Endothelial cell of umbilical vein (primary cell): ENCODE measurements at places on chromosomes 13 and 19. TPM values are rescaled to one million over a fixed set of nuclear protein-coding genes. Genes with fewer than 3 reads are reported as not detected.

The CDX2 gene
- total RNA-seq, result not detected in 2 replicates

The CEACAM21 gene
- total RNA-seq, result 1.7 and 2.7 TPM in 2 replicates

The FGF14 gene
- total RNA-seq, result not detected in 2 replicates

The CYP2B6 gene
- not detected in 2 replicates for total RNA-seq

The KIRREL2 gene
- total RNA-seq, result not detected in 2 replicates

The KDM4B gene
- total RNA-seq, result 30.8 and 37.2 TPM in 2 replicates

The FOXA3 gene
- total RNA-seq, result not detected in 2 replicates

The ZNF610 gene
- 0.97 and 1.1 TPM in 2 replicates for total RNA-seq

The FUT6 gene
- not detected in 2 replicates for total RNA-seq

The C19orf67 gene
- 0.55 TPM in 1 of 2 replicates, not detected in the other for total RNA-seq

The MEDAG gene
- 27.2 and 30.2 TPM in 2 replicates for total RNA-seq

The ADAMTS10 gene
- 17.4 and 18.9 TPM in 2 replicates for total RNA-seq

DNA sequence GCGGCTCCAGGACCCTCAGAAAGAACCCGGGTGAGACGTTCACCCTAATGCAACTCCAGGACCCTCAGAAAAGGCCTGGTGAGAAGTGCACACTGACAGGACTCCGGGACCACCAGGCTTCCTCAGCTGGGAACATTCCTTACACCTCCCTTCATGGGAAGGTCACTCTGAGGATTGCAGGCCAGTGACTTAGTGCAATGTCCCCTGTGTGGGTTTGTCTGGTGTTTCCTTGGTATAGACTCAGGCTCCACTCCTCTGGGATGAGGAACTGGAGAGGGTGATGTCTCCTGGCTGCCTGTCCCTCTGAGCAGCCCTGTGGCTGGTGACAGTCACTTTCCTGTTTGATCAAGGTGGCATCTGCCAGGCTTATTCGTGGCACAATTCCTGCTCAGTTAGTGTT is 49.7 kb downstream of the TEX29 start:
- no peak for DNase-seq

DNA sequence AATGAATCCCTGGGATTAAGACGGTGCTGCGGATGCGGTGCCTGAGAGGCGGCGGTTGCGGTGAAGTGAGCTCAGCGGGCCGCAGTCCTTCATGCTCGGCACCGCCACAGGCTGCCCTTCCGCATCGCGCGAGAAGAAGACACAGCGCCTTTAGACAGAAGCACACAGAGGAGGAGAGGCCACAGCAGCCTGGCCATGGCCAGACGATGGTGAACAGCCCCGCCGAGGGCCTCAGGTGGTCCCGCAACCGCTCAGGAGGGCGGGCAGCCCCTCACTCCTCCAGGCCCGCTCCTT is 459.2 kb downstream of the MYO16 start:
- DNase-seq, result no peak

DNA sequence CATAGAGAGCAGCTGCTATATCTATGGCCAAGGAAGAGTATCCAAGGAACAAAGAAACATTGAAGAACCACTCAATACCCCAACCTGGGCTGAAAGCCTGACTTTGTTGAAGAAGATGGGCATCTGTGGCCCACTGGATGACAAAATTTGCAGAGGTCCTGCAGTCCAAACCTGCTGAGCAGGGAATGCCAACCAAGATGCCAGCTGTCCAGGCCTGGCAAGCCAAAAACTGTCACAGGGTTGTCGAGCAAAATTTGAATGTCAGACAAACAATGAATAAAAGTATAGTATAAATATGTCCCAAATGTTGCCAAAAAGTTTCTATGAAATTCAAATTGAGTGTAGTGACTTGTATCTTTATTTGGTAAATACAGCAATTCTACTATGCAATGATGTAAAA is 1040.2 kb downstream of the PCDH9 start:
- DNase-seq, result no peak

GRCh38 chr13:90197722-90198121 is 1149.8 kb upstream of the MIR17HG start:
- no peak for DNase-seq

DNA sequence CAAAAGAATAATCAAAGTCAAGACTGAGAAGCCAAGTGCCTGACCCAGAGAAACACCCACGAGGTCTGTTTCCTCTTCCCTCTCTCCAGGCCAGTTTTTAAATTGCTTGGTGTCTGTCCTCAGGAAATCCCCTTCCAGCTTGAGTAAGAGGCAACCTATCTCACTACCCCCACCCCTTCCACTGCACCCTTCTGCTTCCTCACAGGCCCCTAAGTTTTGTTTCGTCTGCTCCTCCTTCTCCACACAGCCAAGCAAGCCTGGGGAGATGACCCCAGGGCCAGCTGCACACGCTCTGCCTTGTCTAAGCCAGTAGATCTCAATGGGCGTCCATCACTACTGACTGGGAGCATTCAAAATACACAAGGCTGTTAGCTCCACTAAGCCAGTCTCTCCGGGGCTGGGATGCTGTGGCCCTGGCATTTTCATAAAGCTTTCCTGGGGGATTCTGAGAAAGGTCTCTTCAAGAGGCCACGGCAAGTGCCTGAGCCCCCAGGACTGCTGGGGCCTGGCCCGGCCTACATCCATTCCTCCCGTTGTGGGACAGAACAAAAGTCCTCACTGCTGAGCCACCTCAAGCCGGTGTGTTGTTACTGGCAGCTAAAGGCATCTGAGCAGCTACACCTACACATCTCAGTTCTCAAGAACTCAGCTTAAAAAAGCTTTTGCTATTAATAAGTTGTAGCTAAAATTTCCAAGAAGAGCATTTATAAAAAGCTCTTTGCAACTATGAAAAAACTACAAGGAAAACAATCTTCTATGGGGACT is 14.9 kb upstream of the IL4I1 start:
- peak; percentile 41 for DNase-seq

DNA sequence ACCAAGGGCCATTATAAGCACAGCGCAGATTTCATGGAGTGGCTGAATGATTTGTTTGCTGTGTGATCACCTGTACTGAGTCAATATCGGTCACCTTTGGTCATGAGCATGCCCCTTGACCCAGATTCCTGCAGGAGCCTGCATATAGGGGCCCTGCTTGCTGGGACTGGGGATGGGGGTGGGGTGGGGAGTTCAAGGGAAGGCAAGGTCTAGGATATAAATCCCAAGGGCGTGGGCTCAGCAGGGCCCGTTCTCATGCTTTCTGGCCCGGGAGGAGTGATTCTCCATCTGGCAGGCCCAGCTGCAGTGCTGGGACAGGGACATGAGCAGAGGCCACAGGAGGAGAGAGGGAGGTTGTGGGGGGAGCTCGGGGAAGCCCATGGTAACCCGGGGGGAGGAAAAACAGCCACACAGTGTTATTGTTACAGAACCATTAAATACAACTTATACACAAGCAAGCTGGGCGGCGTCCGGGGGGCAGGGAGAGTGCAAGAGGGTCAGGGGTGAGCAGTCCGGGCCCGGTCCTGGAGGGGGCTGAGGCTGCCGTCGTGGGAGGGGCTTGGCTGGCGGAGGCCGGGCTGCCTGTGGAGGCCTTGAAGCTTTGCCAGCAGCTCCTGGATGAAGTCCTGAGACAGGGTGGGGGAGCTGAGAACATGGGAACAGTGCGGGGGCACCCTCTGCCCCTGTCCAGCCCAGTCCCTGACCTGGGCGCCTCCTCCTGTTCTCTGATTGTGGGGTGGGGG is 5.2 kb downstream of the PPP1R14A start:
- DNase-seq, result no peak

GRCh38 chr19:30512176-30513081 is 140.2 kb downstream of the ZNF536 start:
- no peak for DNase-seq

- no peak for DNase-seq
These were observed 524.1 kb upstream of the SLITRK5 start for GRCh38 chr13:87147076-87147475.

GRCh38 chr19:51615991-51616390 is 14.2 kb downstream of the SIGLEC5 start:
- no peak for DNase-seq

DNA sequence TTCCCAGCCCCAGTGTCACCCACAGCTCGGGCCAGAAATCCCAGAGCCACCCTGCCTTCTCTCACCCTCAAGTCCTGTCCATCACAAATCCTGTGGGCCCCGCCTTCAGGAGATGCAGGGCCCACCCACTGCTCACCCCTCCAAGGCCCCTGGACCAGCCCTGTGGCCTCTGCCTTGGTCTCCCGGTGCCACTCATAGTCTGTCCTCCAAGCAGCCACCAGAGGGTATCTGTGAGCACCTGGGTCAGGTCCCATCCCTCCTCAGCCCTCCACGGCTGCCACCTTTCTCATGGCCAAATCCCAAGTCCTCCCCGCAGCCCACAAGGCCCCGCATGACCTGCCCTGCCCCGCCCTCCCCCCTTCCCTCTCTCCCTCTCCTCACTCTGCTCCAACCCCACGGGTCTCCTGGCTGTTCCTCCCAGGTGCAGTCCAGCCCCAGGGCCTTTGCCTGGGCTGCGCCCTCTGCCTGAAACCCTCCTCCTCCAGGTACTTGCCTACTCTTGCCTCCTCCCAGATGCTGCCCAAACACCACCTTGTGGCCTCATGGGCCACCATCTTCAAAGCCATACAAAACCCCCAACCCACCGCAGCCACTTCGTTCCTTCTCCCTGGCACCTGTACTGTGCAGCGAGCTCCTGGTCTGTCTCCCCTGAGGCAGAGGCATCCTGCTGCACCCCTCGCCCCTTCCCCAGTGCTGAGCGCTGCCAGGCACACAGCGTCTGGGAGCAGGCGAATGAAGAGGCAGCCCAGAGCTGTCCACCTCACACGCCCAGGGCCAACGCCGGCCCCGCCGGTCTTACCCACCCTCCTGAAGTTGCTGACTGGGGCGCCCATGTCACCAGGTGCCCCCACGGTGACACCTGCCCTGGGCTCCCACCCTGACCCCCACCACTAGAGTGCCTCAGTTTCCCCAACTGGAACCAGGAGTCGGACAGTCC is 13.2 kb upstream of the UQCR11 start:
- no peak for DNase-seq

DNA sequence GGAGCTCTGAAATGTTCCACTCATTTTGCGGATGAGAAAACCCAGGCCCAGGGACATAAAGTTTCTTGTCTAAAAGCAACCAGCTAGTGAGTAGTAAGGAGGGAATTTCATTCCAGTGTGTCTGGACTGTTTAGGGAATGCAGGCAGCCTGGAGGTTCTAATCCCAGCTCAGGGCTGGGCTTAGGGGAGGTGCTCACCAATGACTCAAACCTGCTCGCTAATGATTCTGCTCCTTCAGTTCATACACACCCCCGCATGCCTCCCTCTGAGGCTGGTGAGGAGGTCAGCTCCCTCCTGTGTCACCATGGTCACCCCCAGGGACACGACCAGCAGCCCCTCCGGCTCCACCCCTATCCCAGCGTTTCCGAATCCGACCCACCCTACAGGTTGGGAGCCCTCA is 34.6 kb downstream of the CYP4F2 start:
- DNase-seq, result no peak

DNA sequence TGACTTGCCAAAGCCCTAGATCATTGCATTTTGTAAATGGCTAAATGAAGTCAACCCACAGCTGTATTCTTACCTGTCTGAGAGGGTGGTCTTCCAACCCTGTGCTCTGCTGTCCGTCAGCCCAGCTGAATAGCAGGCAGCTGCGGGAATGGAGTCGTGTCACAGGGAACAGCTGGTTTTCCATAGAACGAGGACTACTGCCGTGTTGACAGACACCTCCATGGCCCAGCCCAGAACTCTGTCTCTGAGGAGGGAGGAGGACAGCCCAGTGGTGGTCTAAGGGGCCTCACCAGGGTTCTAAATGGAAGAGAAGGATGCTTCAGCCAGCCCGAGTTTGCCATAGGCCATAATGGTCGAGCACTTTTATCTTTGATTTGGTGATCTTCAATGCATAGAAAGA is 110.7 kb downstream of the SLC7A1 start:
- DNase-seq, result no peak

- DNase-seq, result no peak
These were observed 109.1 kb downstream of the PCDH9 start for GRCh38 chr13:67120872-67121531.

DNA sequence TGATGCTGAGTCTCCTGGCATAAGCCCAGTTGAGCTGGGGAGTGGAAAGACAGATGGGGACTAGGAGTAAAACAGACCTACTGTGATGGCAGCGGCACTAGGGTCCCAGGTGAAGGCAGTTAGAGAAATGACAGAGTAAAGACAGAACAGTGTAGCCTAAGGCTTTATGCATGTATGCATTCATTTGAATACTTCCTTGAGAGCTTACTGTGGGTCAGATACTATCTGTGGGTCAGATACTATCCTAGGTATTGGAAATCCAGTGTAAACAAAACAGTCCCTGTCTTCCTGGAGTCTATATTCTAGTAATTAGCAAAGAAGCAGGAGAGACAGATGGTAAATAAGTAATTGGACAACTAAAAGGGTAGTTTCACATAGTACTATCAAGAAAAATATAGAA is 73.7 kb upstream of the LRCH1 start:
- no peak for DNase-seq

- DNase-seq, result no peak
These were observed 8.6 kb downstream of the CRLF1 start for GRCh38 chr19:18597809-18598660.

- peak; percentile 64 for DNase-seq
These were observed 28.8 kb downstream of the IPO5 start for GRCh38 chr13:97982286-97982685.

DNA sequence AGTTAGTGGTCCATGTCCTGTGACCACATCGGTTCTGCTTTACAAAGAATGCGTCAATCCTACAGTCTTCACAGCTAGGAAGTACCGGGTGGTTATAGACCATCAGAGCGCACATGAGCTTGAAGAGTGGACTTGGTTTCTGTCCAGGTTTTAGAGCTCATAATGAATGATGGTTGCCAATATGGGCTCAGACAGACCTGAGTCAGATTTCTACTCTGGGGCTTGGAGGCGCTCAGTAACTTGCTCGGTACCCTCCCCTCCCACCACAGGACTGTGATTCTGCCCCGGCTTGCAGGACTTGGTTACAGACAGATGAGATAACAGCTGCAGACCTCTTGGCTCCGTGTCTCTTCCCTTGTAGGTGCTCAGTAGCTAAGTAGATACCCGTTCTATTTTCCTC is 284.7 kb downstream of the TSHZ3 start:
- DNase-seq, result no peak

DNA sequence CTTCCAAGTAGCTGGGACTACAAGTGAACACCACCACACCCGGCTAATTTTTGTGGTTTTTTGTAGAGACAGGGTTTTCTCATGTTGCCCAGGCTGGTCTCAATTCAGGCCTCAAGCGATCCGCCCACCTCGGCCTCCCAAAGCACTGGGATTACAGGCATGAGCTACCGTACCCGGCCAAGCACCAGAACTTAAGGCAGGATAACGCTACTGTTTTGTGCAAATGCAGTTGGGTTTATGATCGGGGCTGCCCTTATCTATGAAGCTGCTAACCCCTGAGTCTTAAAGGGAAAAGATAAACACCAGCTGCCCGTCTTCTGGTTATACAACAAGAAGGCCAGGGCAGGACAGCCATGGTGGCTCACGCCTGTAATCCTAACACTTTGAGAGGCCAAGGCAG is 12.6 kb upstream of the TM6SF2 start:
- DNase-seq, result no peak

GRCh38 chr13:98443329-98443728 is 133.6 kb downstream of the STK24 start:
- DNase-seq, result peak; percentile 23

DNA sequence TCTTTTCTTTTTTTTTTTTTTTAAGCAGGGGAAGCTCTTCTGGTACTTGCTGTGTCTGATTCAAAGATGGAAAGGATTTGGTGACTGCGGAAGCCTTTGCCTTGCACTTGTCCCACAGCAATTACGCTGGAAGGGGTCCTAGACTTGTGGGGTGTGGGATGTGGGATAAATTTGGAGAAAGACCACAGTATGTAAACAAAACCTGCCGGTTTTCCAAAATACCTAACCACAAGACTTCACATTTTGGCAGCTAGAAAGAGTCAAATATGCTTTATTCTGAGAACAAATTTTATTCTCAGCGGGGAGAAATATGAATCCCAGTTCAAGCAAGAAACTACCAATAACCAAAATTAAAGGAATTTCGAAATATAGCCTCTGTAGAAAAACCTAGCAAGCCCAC is 176.5 kb downstream of the SPRY2 start:
- no peak for DNase-seq
